ENCODE measurements at places on chromosomes 6 and 20. TPM values are rescaled to one million over a fixed set of nuclear protein-coding genes. Genes with fewer than 3 reads are reported as not detected.
A peak's percentile ranks its signal among the peaks of the same experiment; 100 is the strongest.

ENPP3 gene
- total RNA-seq, result 0.40 TPM

LRRC73 gene
- 2.3 TPM for total RNA-seq

PAX1 gene
- not detected for total RNA-seq

BNIP5 gene
- total RNA-seq, result not detected

CTSZ gene
- 137 TPM for total RNA-seq

AVP gene
- not detected for total RNA-seq

GRCh38 chr20:36251426-36251825 is 15.1 kb downstream of the AAR2 start:
- no peak for DNase-seq

- DNase-seq, result no peak
Observed at GRCh38 chr6:33906439-33906838, 102.6 kb upstream of the MLN start.

DNA sequence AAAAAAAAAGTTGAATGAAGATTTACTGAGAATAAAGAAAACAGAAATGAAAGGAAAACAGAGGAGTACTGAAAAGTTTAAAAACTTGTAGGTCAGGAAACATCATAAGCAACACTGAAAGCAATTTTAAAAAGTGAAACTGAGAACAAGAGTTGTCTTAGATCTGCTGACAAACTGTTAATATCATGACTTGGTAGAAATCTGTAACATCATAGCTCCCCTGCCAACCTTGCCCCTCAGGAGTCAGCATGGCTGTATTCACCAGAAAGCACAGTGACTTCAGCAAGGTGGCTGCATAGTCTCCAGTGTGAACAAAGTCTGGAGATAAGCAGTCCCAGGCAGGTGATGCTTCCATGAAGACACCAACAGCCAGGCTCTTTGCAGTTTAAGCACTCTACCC is 5.3 kb downstream of the NAA20 start:
- no peak for DNase-seq

GRCh38 chr6:22367346-22367745 is 70.5 kb upstream of the PRL start:
- DNase-seq, result no peak

GRCh38 chr6:13614926-13615791 is at the start of gene NOL7:
Gene NOL7 (plus strand): TSS chr6:13615335. CDS start chr6:13615359, 24 bp downstream.
- peak; percentile 98 for DNase-seq

- DNase-seq, result no peak
Observed at GRCh38 chr6:99559057-99559456, 9.4 kb downstream of the CCNC start.

- DNase-seq, result no peak
Observed at GRCh38 chr6:36698196-36698595, 570 bp downstream of the RAB44 start.

GRCh38 chr6:1502041-1502440 is 107.7 kb upstream of the FOXC1 start:
- no peak for DNase-seq

DNA sequence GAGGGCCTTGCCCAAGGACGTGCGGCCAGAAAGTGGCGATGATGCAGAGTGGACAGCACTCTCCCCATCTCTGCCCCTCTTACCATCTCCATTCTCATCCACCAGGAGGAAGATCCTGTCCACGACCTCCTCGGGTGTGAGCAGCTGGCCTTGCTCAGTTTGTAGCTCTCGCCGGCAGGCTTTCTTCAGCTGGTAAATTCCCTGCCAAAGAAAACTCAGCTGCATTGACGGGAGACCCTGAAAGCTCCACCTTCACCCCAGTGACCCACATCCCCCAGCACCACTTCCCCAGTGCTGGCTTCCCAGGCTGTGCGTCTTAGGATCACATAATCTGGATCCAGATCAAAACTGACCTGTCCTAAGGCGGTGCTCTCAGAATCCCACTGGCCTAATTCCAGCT is 9.2 kb downstream of the GUCA1B start:
- no peak for DNase-seq

GRCh38 chr6:109073344-109074132 is 21.1 kb downstream of the SESN1 start:
- DNase-seq, result no peak

DNA sequence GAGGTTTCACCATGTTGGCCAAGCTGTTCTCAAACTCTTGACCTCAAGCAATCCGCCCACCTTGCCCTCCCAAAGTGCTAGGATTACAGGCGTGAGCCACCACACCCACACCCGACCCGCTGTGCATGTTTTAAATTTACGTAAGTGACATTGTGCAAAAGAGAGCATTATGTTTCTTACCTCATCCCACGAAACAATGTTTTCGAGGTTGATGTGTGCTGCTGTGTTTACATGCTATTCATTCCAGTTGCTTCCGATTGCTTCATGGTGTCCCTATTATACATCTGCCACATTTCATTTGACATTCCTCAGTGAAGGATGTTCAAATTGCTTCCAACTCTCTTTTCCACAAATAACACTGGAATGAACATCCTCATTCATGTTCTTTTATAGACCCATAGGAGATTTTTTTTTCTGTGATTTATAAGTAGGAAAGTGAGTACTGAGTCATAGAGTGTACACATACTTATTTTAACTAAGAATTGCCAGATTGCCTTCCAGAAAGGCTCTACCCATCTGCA is 403.9 kb upstream of the JARID2 start:
- DNase-seq, result no peak

DNA sequence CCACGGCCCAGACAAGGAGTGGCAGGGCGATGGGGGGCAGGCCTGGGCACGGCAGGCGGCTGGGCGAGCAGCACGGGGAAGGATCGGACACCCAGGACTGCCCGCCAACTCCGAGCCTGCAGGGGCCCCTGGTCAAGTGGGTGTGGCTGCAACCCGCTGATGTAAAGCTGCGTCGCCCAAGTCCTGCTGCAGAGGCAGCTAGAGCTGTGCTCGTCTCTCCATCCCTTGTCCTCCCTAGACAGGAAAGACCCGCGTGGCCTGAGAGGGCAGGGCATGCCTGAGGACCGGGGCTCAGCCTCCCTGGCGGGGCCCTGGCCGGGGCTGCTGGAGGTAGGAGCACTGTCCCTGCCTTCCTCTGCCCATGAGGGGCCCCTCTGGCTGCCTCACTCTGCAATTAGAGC is 281.2 kb downstream of the CDH4 start:
- DNase-seq, result no peak

DNA sequence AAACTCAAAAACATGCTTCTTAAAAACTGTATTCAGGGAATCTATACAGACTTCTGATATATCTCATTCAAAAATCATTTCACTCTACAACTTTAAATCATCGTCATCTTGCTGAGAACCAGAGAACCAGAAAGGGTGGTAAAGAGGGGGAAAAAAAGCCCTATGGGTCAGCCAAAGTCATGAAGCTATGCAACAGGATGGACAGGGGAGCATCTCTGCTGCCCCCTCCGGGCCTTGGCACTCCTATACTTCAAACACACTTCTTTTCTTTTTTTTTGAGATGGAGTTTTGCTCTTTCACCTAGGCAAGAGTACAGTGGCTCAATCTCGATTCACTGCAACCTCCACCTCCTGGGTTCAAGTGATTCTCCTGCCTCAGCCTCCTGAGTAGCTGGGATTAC is 73.5 kb upstream of the NFATC2 start:
- no peak for DNase-seq

DNA sequence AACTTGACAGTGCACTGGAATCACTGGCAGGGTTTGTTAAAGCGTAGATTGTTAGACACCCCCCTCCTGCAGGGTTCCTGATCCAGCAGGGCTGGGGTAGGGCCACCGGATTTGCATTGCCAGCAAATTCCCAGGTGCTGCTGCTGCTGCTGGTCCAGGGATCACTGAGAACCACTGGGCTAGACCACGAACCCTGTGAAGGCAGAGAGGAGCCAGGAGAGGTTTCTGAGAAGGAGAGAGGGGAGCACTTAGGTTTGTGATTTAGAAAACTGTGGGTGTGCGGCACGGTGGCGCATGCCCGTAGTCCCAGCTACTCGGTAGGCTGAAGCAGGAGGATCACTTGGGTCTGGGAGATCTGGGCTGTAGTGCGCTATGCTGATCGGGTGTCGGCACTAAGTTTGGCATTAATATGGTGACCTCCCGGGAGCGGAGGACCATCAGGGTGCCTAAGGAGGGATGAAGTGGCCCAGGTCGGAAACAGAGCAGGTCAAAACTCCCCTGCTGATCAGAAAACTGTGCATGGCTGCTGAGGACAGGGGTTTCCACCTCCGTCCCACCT is 53.6 kb upstream of the FAM83D start:
- DNase-seq, result no peak

Measured in right cardiac atrium (tissue), 5 donors.